Kidney epithelial cell (primary cell): ENCODE measurements at places on chromosomes 2 and 18. TPM values are rescaled to one million over a fixed set of nuclear protein-coding genes. Genes with fewer than 3 reads are reported as not detected.

TANC1 gene
- 18.5 and 21.3 TPM in 2 replicates for total RNA-seq

SGPP2 gene
- 27.0 and 29.1 TPM in 2 replicates for total RNA-seq

- DNase-seq: no peak
Measured at GRCh38 chr18:36454848-36455458, 157.4 kb downstream of the FHOD3 start.

GRCh38 chr2:55311444-55311870 is 42.4 kb upstream of the MTIF2 start:
- DNase-seq: peak; percentile 12

CXCR1 gene
- not detected in 2 replicates for total RNA-seq

DNA sequence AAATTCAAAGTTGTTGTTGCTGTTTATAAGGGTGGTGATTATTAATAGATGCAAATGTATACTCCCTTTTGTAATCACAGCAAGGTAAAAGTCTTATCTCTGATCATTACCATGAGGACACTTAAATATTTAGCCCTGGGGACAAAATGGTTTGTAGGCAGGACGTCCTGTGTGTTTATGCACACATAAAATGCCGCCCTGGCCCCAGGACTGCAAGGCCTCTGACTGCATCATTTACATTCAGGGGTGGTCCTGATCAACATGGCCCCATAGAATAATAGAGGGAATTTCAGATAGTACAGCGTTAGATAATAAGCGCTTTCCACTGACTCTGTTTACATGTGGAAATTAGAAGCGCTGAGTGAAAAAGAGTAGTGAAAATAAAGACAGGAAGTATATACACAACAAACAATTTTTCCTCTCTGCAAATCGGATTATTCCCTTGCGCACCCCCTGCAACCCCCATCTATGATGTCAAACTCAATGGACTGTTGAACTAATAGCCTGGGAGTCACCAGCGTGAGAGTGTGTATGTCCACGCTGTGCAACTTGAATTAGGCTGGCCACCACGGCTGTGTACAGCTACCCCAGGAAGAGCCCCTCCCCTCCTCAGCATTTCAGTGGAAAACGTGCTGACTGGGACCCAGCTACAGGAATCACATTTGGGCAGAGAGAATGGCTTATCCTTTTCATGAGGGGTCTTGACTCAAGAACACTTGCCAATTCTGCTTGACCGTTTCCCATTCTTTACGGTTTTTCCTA is 291.5 kb downstream of the SOX11 start:
- no peak for DNase-seq

- DNase-seq: no peak
Measured at GRCh38 chr2:20617081-20617575, 33.8 kb downstream of the HS1BP3 start.

- peak; percentile 95 for DNase-seq
Measured at GRCh38 chr2:152200565-152201465, 25.3 kb upstream of the STAM2 start.

DSG4 gene
- not detected in 2 replicates for total RNA-seq

- no peak for DNase-seq
Measured at GRCh38 chr2:196379600-196379999, 208.2 kb upstream of the STK17B start.

- no peak for DNase-seq
Measured at GRCh38 chr2:158242280-158242679, 140.6 kb downstream of the UPP2 start.

PLEKHA3 gene
- total RNA-seq: 9.7 and 11.4 TPM in 2 replicates

C2orf80 gene
- total RNA-seq: not detected in 2 replicates
